ENCODE measurements at places on chromosomes 2 and 18. TPM values are rescaled to one million over a fixed set of nuclear protein-coding genes. Genes with fewer than 3 reads are reported as not detected.

OSR1 gene
- 2.3 TPM for total RNA-seq

- no peak for DNase-seq
Measured at GRCh38 chr2:73614997-73615396, 27.2 kb downstream of the NAT8 start.

DNA sequence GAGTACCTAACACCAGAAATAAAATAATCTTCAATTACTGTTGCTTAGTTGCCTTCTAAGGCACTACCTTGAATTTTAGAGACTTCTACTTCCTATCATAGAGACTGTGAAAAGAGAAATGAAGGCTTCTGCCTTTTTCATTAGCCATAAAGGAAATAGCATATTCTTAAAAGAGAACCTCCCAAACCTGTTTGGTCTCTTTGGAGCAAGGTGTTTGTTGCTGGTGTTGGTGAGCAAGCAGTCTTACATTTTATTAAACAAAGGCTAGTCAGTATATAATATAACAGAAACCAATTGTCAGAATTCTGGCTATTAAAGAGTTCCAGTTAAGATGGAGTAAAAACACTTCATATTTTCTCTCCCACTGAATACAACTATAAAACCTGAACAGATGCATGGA, 116.4 kb downstream of the TAF4B start:
- DNase-seq, result no peak

- DNase-seq, result peak; percentile 38
Measured at GRCh38 chr18:76495435-76496193, 572 bp upstream of the ZNF516 start.

GRCh38 chr2:217740756-217741155, 262.0 kb downstream of the TNS1 start:
- no peak for DNase-seq

DNA sequence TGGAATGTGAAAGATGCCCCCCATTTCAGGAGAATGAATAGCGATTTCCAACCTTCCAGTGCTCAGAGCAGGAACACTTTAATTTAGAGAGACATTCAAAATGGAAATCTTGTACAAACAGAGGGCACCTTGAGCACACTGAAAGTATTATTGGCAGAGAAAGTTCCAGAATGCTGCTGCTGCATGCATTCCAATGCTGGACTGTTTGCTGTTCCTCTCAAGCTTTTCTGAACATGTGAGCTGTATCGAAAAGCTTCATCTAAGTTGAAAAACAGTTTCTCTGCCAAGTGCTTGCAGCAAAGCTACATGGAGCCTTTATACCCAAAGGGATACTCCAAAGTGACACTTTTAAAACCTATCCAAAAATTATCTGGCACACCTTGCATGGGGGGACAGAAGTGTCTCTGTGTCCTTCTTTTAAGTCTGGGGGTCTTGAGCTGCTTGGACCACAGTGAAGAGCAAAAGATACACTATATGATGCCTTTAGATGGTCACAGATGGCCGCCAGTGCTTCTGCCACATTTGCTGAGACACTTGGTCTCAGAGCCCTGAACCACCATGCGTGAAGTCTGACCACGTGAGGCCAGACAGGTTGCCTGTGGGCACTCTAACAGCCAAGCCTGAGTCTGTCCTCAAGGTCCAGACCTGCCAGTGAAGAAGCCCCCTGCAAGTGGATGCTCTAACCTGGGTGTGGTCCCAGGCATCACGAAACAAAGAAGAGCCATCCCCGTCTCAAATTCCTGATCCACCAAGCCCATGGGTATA, 18.8 kb downstream of the UXS1 start:
- DNase-seq, result no peak

Data from heart right ventricle (tissue), 16 donors.